ENCODE measurements at places on chromosomes 16 and 17.

DNA sequence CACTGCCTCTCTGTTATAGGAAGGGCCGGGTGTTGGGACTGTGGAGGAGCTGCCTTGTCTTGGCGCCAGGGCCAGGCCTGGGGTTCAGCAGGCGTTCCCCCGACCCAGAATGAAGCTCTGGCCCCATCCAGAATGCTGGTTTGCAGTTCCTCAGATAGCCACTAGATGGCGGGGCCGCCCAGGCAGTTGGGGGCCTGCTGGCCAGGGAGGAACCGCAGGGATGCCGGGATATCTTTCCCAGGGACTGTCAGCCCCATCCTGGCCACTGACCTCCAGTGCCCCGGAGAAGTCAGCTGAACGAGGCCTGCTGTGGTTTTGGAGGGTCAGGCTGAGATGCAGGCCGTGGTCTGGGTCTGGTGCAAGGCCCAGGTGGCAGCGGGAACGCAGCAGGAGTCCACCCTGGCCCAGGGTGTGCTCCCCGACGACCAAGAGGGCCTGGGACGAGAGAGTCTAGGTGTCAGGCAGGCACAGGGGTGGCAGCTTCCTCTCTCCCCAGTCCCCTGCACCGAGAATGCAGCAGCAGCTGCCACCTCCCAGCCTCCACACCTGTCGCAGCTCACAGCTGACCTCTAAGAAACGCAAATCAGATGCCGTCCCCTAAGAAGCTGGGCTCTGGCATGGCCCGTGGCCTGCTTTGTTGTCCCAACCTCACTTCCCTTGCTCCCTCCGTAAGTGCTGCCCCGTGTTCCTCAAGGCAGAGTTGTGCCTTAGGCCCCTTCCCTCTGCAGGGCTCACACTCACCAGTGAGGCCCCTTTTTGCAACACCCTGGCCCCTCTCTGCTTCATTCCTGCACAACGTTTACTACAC, 51.2 kb downstream of the RMI2 start:
- DNase-seq = peak; percentile 27

GRCh38 chr16:67296420-67296819, 17.1 kb downstream of the PLEKHG4 start:
- no peak for DNase-seq

DNA sequence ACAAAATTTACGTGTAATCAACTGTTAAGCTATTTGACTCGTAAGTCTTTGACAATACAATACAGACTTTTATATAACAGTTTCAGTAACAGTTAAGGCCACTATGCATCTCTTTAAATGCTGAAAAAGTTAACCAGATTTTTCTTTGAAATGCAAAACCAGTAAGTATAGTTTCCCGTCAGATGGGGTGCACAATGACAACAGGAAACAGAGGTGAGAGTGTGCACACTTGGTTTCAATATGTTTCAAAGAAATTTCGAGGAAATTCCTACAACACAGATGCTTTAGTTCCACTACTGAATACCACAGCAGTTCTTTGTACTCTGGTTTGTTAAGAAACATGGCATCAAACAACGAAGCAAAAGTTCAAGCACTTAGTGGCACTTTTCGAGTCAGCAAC, 48.4 kb downstream of the RNF157 start:
- no peak for DNase-seq

GRCh38 chr17:77662833-77663232, 295.7 kb upstream of the TNRC6C start:
- DNase-seq = no peak

DNA sequence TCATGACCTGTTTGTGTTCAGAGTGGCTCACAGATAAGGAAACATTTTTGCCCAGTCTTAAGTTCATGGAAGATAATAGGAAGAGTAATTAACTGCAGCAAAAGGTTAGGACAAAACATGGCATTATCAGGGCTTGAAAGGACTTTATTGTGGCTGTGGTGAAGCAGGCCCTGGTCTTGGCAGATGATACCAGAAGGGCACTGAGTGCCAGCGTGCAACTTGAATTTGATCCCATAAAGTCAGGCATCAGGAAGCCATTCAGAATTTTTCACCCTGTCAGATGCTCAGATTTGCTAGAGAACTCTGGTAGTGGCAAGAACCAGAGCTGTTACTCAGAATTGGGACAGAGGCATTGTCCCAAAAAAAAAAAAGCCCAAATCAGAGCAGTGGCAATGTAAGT, 11.2 kb upstream of the COG7 start:
- DNase-seq = no peak

DNA sequence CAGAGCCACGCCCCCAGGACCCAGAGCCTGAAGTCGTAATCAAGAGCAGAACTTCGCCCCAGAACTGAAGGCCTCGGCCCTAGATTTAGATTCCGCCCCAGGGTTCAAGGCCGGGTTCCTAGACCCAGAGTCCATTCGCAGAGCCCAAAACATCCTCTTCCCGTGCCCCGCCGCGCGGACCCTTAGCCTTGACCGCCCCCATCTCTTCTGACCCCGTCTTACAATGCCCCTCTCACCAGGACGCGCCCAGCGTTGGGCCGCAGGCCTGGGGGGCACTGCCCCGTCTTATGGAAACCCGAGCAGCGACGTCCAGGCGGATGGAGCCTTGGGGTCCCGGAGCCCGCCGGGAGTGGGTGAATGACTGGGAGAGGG, 5.0 kb downstream of the CD19 start:
- DNase-seq = no peak

DNA sequence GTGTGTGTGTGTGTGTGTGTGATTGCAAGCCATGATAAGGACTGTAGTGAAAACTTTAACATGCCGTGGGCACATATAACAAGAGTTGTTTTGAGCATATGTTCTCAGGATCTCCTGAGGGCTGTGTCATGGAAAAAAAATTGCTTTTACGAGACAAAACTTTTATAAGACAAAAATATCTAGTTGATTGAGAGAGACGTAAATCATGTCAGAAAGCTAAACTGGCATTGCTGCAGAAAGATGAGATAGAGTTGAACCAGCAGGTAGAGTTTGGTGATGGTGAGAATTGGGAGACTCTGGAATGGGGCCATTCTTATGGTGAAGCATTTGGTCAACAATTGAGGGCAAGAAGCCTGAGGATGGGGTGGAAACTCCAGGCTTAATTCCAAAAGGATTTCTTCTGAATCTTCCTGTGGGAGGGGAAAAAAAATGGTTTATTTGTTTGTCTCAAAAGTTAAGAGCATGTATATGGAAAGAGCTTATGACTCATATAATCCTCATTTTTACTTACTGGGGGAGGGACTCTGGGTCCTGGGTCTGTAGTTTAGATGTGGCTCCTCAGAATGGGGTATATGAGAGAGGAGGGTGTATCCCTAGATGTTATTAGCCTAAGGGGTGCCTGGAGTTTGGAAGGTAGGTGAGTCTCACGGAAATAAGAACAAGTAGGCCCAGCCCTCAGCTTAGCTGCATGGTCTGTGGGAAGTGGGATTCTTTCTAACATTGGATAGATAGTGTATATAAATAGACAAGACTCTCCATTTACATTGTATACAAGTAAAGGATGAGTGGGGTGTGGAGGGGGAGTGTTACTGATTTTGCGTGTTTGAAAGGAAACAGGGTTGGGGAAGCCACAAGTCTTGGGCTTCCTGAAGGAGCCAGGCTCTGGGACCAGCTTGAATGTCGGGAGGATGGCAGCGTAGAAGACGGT, 7.1 kb downstream of the MINK1 start:
- no peak for DNase-seq

GRCh38 chr16:80142940-80143339, 397.9 kb upstream of the DYNLRB2 start:
- no peak for DNase-seq

GRCh38 chr17:10802496-10803284, 1.2 kb downstream of the TMEM238L start:
- no peak for DNase-seq

GRCh38 chr16:23304620-23305019, 2.5 kb downstream of the SCNN1B start:
- no peak for DNase-seq

- peak; percentile 60 for DNase-seq
Measured at GRCh38 chr16:89256651-89257254, 39.2 kb downstream of the ZNF778 start.

GRCh38 chr17:44827863-44828262, 2.2 kb downstream of the GJC1 start:
- no peak for DNase-seq

- DNase-seq = no peak
Measured at GRCh38 chr17:50326831-50327364, 19.0 kb upstream of the XYLT2 start.

- DNase-seq = no peak
Measured at GRCh38 chr17:40453881-40454612, 10.8 kb downstream of the IGFBP4 start.

DNA sequence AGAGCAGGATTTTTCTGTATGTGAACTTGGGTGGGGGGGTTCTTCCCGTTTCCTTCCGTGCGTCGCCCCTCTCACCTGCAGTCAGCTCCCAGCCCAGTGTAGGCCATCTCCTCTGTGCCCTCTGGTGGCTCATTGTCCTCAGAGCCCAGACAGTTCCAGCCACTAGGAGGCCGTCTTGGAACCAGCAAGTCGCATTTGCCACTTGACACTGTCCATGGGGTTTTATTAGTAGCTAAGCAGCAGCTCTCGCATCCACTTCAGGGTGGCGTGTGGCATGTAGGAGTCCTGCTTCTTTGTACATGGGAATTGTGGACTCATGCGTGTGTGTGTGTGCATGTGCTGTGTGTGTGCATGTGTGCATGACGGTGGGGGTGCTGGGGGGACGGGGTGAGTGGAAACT, 74.0 kb downstream of the SEC14L1 start:
- DNase-seq = no peak

DNA sequence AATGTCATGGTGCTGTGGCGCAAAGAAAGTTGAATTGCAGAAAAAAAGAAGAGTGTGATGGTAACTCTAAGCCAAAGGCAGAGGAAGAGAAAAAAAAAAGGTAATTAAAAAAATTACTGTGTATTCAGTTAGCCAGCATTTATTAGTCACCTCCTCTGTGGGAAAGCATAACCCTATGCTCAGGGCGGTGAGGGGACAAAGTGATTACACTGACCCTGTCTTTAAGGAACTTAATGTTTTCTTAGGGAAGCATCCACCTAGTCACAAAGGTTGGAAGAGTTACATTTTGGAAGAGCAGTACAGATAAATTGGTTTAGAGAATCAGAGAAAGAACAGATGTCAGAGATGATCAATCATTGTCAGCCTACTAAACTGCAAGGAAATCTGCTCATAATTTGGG, 410.3 kb downstream of the CDH11 start:
- no peak for DNase-seq

DNA sequence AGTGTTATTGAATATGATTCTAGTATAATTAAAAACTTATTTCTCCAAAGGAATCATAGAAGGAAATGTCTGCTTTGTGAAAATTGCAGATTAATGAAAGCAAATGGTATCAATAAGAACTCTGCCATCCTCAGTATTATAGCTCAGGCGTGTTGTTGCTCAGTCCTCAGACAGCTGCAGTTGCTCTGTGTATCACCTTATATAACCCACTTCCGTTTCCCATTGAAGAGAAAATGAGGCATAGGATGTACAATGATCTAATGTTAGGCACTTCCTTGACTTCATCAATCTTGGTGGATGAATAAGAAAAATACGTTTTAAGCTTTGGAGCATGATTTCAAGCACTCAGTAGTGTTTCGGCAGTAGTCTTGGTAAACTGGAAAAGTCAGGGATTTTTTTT, 14.1 kb downstream of the MFSD11 start:
- DNase-seq = no peak

DNA sequence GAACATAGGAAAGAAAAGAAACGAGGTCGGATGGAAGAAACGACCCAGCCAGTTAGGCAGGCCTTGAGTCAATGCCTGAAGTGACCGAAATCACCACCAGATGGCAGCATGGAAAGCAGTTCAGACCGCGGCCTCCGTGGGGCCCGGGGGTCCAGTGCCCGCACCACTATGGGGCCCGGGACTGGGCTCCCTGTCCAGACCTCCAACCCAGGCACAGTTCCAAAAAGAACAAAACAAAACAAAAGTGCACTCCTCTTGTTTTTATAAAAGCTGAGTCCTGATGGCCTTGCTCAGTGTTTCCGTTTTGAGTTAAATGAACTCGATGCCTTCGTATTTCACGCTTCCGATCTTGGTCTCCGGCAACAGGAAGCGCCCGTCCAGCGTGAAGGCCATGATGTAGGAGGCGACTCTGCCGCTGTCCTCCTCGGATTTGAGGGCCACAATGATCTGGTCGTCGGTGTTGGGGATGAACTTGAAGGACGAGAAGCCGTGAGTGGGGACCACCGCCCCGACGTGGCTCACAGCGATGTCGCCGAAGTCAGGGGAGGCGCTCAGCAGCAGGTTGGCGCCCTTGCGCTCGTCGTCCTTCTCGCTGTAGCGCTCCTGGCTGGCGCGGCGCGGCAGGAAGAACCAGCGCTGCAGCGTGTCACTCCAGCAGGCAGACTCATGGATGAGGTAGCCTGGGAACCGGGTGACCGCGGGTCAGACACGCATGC, 13.7 kb upstream of the LGALS3BP start:
- no peak for DNase-seq

DNA sequence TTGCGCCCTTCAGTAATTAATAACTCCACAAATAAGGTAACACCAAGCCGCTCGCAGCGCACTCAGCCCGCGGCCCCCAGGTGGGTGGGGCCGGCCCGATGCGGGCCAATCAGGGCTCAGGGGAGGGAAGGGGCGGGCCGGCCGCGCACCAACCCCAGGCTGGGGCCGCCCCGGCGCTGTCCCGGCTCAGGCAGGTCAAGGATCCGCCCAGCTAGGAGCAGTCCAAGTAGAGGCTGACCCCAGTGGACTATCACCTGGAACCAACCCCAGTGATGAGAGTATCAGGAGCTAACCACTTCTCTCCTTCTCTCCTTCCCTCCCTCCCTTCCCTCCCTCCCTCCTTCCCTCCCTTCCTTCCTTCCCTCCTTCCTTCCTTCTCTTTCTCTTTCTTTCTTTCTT, 110.8 kb downstream of the C16orf78 start:
- no peak for DNase-seq

GRCh38 chr17:48228720-48229119, 121.2 kb downstream of the SNX11 start:
- no peak for DNase-seq

- DNase-seq = no peak
Measured at GRCh38 chr17:7341842-7342241, 5.5 kb downstream of the ACAP1 start.

- DNase-seq = no peak
Measured at GRCh38 chr17:78500806-78501205, 76.4 kb downstream of the DNAH17 start.

GRCh38 chr16:3656491-3657468, 2.3 kb downstream of the DNASE1 start:
- no peak for DNase-seq

DNA sequence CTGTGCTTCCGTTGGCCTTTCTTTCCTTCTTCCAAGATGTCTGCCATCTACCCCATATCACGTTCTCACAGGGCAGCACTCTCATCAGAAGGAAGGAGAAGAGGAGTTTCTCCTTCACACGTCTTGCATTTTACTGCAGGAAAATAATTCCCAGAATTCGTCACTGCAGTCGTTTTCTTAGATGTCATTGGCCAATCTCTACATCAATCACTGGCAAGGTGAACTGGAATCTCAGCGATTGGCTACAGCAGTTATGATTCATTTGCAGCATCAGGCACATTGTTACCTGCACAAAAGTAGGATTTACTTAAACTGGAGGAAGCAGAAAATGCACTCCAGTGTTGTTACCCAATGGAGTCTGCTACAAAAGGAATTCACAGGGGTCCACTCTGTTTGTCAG, 277.2 kb upstream of the RBFOX1 start:
- no peak for DNase-seq

- no peak for DNase-seq
Measured at GRCh38 chr16:90078579-90078895, 1.4 kb upstream of the PRDM7 start.

GRCh38 chr17:78144736-78145641, 1.2 kb upstream of the C17orf99 start:
- no peak for DNase-seq

Data from stimulated activated CD4-positive, alpha-beta T cell treated with anti-CD3 and anti-CD28 coated beads, Interleukin-1b, Interleukin-23, amount 100 ng/mL, for 1 hour (primary cell).